ENCODE measurements at places on chromosomes 16 and 17.

DNA sequence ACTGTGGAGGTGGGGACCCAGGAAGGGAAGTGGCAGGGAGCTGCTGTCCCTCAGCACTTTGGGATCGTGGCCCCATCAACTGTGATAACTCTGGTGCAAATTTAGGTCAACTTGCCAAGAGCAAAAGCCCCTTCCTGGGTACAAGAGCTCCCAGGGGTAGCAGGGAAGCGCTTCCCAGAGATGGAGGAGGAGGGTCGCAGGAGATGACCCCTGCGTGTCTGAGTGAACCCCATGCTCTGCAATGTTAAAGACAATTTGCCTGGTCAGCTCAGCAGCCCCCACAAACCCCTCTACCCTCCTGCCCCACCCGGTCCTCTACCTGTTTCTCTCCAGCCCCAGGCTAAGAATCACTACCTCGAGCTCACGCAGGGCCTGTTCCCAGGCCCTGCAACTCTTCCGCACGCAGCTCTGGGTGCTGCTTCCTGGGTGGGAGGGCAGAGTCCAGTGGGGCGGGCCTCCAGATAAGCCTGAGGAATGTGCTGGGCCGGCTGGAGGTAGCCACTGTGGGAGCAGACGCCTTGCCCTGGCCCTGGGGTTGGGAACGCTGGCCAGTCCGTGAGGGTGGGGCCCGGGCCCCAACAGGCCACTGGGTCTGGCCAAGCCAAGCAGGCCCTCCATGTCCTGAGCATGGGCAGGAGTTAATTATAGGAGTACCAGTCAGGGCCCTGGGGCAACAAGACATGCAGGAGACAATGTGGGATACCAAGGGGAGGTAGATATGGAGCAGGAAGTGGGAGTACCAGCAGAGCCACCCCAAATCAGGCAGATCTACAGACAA lies 6.1 kb downstream of the DOK4 start:
- no peak for DNase-seq

GRCh38 chr16:11726008-11726407 lies 16.6 kb downstream of the TXNDC11 start:
- DNase-seq, result no peak

DNA sequence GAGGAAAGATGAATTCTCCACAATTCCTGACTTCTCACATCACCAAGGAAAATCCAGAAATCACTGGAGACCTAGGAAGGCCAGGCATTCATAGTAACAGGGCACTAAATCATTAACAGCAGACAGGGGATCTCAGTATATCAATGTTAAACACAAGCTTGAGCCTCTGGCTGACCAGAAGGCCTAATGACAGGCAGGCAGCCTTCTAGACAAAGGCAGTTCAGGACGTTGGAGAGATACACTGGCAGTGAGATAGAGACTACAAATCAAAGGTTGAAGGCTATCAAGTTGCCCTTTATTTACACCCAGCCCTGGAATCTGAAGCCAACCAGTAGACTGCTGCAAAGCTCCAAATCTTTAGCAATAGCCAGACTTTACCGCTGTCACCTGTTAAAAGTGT lies 422.8 kb upstream of the CCL2 start:
- no peak for DNase-seq

DNA sequence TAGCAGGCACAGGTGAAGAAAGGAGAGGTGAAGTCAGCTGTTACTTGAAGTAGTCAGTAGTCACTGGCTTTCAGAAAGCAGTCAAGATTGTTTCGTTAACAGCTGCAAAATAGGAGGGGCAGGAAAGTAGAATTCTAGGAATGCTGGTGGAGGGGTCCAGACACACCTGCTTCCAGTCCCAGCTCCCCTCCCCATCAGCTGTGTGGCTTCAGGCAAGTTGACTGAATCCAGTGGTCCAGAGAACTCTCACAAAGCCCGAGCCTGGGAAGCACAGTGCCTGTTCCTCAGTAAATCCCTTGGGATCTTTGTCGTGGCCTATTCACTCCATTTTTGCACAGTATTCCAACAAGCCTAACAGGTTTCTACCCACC lies 4.6 kb upstream of the SOCS1 start:
- DNase-seq, result no peak

DNA sequence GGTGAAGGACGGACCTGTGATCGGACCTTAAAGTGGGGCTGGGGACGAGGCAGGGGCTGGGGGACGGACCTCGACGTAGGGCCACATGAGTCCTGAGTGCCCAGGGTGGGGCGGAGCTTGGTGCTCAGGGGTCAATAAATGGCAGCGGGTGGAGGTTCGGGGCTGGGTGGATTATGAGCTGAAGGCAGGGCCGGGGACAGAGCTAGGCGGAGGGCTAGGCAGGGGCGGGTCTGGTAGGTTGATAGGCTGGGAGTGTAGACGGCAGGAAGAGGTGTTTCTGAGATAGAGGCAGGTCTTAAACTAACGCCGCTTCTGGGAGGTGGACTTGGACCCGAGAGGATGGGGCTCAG lies 733 bp downstream of the CHRNB1 start:
- no peak for DNase-seq

- DNase-seq, result peak; percentile 28
These were observed 26.8 kb upstream of the PRKCA start for GRCh38 chr17:66275651-66276050.

DNA sequence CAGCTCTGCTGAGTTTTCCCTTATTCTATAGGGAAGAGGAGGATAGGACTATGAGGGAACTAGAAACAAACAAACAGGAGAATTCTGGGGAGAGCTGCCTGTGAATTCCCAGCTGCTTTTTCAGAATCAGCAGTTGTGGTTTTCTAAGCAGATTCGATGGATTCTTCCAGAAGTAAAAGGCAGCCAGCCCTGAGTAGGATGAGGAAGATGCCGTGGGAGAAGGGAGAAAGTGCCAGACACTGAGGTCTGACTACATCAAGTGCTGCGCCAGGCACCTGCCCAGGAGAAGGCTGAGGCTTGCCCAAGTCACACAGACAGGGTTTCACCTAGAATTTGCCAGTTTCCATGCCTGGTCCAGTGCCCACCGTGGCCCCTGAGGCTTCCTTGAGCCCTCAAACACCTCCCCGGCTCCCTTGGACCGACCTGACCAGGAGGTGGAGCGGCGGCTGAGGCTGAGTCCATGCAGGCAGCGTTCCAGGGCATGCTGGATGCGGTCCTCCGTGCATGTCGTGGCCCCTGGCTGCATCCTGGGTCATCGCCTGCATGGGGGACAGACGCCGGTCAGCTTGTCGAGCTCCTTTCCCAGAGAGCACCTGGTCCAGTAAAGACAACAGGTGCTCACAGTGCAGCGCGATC lies 43.6 kb upstream of the PIK3R6 start:
- no peak for DNase-seq

GRCh38 chr16:10668322-10669045 lies 26.2 kb downstream of the TEKT5 start:
- DNase-seq, result peak; percentile 9
